Naive thymus-derived CD4-positive, alpha-beta T cell (primary cell): ENCODE measurements at places on chromosomes 13 and 19.

- no peaks in the 10 kb centered on the region for H3K27me3 ChIP-seq
- no peak for DNase-seq
- H3K27ac ChIP-seq: no peak overlapping the region
- no peak overlapping the region for H3K4me3 ChIP-seq
Measured at GRCh38 chr19:13629687-13630357, 123.5 kb upstream of the CACNA1A start.

GRCh38 chr19:13118424-13119193, 545 bp downstream of the NACC1 start:
- H3K4me3 ChIP-seq: peak overlapping the region; percentile 54
- H3K36me3 ChIP-seq: no peaks in the 10 kb centered on the region
- H3K4me1 ChIP-seq: peaks cover 25% of the 10 kb centered on the region
- DNase-seq: no peak
- no peaks in the 10 kb centered on the region for H3K27me3 ChIP-seq

DNA sequence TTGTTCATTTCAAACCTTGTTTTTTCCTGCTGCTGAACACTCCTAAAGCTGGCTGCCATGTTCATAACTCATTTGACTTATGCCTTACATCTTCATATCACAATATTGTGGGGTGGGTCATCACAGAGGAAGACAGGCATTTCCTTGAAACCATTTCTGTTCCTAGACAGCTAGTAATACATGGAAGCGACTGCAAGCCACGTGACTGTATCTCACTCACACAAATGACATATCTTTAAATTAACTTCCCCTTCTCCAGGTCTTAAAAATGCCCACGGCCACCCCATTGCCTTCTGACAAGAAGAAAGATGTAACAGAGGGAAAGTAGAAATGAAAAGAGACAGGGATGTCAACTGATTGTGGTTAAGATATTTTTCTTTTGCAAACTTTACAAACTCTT, 236.8 kb downstream of the LMO7 start:
- peaks cover 3% of the 10 kb centered on the region for H3K4me1 ChIP-seq
- no peaks in the 10 kb centered on the region for H3K36me3 ChIP-seq
- H3K27me3 ChIP-seq: no peaks in the 10 kb centered on the region
- no peak overlapping the region for H3K4me3 ChIP-seq
- H3K27ac ChIP-seq: no peak overlapping the region

- no peaks in the 10 kb centered on the region for H3K36me3 ChIP-seq
- no peaks in the 10 kb centered on the region for H3K27me3 ChIP-seq
- no peaks in the 10 kb centered on the region for H3K4me1 ChIP-seq
- no peak overlapping the region for H3K4me3 ChIP-seq
- no peak for DNase-seq
Measured at GRCh38 chr13:29480893-29481525, 114.5 kb downstream of the SLC7A1 start.

DNA sequence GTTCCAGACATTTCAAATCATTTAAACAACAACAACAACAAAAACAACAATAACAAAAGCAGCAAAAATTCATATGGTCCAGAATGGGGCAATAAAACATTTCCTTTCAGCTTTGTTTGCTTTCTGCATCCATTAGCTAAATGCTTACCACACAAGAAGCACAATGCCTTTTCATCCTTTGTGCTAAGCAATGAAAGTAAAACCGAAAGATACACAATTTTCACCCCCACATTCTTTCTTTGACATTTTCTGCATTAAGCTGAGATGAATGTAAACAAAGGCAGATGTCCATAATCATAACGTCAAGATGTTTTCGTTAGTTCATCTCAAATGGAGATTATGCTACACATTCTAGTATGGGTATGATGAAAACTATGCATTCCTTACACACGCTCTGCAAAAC, 568.5 kb downstream of the SLITRK6 start:
- no peak for DNase-seq
- no peaks in the 10 kb centered on the region for H3K27me3 ChIP-seq
- no peak overlapping the region for H3K27ac ChIP-seq
- no peak overlapping the region for H3K4me3 ChIP-seq
- H3K36me3 ChIP-seq: no peaks in the 10 kb centered on the region
- no peaks in the 10 kb centered on the region for H3K4me1 ChIP-seq

DNA sequence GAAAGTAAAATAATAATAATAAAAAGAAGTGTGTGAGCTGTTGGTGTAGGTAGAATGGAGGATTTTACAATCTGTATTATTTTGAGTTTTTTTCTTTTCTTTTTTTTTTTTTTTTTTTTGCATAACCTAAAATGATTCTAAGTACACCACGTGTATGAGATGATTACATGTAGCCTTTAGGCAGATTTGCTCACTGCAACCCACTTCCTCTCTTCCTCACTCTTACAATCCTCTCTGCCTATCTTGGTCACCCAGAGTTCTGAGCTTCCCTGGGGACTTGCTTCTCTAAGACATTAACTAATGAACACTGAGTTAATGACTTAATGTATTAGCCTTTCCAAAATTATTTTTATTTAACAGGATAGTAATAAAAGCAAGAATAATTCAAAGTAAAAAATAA, 1169.6 kb downstream of the EFNB2 start:
- H3K27ac ChIP-seq: no peak overlapping the region
- no peaks in the 10 kb centered on the region for H3K27me3 ChIP-seq
- H3K36me3 ChIP-seq: no peaks in the 10 kb centered on the region

- H3K4me3 ChIP-seq: no peak within 1 kb of the TSS
- no peak within 1 kb of the TSS for H3K27ac ChIP-seq
- no peak for DNase-seq
- H3K4me1 ChIP-seq: peaks cover 5% of the 10 kb centered on the region
- H3K36me3 ChIP-seq: no peaks in the 10 kb centered on the region
- no peaks in the 10 kb centered on the region for H3K27me3 ChIP-seq
Measured at GRCh38 chr19:48755084-48755641, at the start of gene FGF21. Gene FGF21, plus strand, starts transcription at chr19:48755524. Its CDS starts 713 bp downstream, at chr19:48756237.

- no peaks in the 10 kb centered on the region for H3K4me1 ChIP-seq
- H3K4me3 ChIP-seq: no peak overlapping the region
- no peak for DNase-seq
- H3K27me3 ChIP-seq: no peaks in the 10 kb centered on the region
Measured at GRCh38 chr13:26589754-26590153, 32.3 kb downstream of the WASF3 start.

DNA sequence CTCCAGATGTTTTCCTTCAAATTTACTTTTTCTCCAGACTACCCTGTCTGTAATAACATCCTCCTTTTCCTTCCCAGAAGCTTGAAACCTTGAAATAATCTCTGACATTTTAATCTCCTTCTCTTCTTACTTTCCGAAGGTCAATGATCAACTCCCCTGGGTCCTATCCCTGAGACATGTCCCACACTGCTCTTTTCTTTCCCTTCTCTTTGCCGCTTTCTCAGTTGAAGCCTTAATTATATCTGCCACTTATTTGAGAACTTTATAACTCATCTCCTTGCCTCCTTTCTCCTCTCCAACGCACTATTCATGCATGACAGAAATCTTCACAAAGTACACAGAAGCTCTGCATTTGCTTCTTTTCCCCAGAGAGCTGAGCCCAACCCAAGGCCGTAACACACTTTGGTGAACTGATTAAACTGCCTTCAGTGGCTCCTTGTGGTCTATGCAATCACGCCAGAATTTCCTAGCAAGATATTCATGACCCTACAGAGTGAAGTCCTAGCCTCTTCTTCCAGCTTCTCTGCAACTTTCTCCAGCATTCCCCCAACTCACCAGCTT, 9.2 kb upstream of the WASF3 start:
- H3K4me3 ChIP-seq: no peak overlapping the region
- no peak for DNase-seq
- H3K36me3 ChIP-seq: no peaks in the 10 kb centered on the region
- no peaks in the 10 kb centered on the region for H3K4me1 ChIP-seq
- H3K27ac ChIP-seq: no peak overlapping the region

DNA sequence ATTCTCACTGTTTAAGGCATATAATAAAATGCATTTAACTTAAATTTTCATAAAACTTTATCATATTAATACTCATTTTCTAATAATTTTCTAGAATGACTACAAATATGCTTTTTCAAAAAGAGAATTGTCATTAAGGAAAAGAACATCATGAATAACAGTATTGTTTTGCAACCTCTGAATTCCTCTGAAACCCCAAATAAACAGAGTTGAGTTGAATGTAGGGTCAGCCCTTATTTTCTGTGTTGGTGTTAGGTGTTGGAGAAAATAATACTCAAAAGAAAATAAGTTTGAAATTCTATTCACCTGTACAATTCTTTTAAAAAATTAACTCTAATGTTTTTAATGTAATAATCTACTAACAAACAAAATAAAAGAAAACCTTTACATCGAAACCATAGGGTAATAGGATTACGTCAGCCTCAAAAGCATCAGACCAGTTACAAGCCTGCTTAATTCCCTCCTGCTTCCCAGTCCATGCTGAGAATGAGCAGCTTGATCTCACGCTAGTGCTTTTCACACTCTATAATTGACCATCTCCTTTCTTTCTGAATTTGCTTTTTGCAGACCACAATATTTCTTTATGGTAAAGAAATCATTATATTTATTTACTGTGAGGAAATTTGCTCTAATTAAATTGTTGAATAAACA, 160.9 kb downstream of the PCDH9 start:
- H3K4me1 ChIP-seq: no peaks in the 10 kb centered on the region
- H3K27ac ChIP-seq: no peak overlapping the region
- no peaks in the 10 kb centered on the region for H3K27me3 ChIP-seq
- DNase-seq: no peak

DNA sequence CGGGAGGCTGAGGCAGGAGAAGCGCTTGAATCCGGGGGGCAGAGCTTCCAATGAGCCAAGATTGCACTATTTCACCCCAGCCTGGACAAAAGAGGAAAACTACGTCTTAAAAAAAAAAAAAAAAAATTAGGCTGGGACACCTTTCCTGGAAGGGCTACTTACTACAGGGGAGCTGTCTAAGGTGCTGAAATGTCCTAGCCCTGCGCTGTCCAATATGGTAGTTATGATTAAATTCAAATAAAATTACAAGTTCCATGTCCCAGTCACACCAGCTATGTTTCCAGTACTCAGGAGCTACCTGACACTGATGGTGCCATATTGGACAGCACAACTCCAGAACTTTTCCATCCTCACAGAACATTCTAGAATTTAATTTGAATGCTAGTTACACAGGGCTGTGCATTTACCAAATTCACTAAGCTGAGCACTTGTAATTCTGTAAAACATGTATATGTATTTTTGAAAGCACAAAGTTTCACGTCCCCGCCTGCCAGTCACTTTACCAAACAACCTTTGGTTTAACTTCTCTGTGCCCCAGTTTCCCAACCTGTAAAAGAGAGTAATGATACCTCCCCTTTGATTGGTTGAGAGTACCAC, 9.2 kb upstream of the ZSCAN22 start:
- H3K27ac ChIP-seq: no peak overlapping the region
- no peak for DNase-seq
- no peak overlapping the region for H3K4me3 ChIP-seq
- no peaks in the 10 kb centered on the region for H3K4me1 ChIP-seq
- no peaks in the 10 kb centered on the region for H3K27me3 ChIP-seq

- no peak within 1 kb of the TSS for H3K27ac ChIP-seq
- no peak within 1 kb of the TSS for H3K4me3 ChIP-seq
- H3K4me1 ChIP-seq: no peaks in the 10 kb centered on the region
- no peak for DNase-seq
- H3K36me3 ChIP-seq: no peaks in the 10 kb centered on the region
Measured at GRCh38 chr19:54257116-54257480, at the start of gene LILRB5. Gene LILRB5, minus strand, starts transcription at chr19:54257273. Its CDS starts 80 bp downstream, at chr19:54257193.

GRCh38 chr13:21361706-21362105, 97.4 kb downstream of the ZDHHC20 start:
- H3K36me3 ChIP-seq: no peaks in the 10 kb centered on the region
- no peaks in the 10 kb centered on the region for H3K27me3 ChIP-seq
- H3K27ac ChIP-seq: no peak overlapping the region
- no peaks in the 10 kb centered on the region for H3K4me1 ChIP-seq
- no peak overlapping the region for H3K4me3 ChIP-seq
- no peak for DNase-seq

DNA sequence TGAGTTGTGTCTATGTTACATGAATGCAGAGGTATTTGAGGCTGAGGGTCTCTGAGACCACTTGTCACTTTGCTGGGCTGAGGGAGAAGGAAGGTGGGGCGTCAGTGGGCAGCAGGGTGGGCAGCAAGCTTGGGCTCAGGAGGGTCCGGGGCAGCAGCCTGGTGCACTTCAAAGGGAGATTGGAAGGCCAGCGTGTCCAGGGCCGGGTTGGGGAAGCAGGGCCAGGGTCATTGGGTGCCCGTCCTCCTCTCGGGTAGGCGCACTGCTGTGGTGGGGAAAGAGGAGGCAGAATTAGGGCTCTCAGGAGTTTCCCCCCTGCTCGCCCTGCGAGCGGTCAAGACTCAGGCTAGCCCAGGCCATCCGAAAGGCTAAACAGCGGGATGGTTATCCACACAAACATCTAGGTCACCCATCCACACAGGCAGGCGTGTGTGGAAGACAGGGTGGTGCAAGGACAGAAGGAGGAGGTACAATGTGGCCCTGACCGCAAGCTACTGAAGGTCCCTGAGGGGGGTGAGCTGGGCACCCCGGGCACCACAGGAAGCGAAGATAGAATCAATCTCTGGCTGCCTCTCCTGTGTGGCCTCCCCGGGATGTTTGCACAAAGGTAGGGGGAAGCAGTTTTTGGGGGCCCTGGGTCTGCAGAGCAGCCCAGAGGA, 37.7 kb downstream of the MYO9B start:
- no peak for DNase-seq
- H3K4me1 ChIP-seq: peaks cover 8% of the 10 kb centered on the region
- H3K27ac ChIP-seq: no peak overlapping the region
- no peak overlapping the region for H3K4me3 ChIP-seq

- no peak overlapping the region for H3K4me3 ChIP-seq
- H3K27me3 ChIP-seq: no peaks in the 10 kb centered on the region
- H3K4me1 ChIP-seq: no peaks in the 10 kb centered on the region
- DNase-seq: no peak
Measured at GRCh38 chr13:48776401-48776800, 122.7 kb downstream of the CYSLTR2 start.

DNA sequence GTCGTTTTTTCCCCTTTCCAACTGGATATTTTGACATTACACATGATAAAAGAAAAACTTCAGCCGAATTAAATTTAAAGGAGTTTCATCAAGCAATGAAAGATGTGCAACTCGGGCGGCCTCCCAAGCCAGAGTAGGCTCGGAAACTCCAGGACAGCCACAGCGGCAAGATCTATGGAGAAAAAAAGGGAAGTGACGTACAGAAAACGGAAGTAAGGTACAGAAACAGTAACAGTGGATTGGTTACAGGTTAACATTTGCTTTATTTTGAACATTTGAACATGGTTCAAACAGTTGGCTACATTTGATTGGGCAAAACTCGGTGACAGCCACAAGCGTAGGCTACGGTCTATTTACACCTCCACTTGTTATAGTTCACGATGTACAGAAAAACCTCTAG, 30.5 kb upstream of the FAM124A start:
- no peak for DNase-seq
- no peak overlapping the region for H3K27ac ChIP-seq
- H3K4me1 ChIP-seq: no peaks in the 10 kb centered on the region

GRCh38 chr13:36915106-36915505, 4.9 kb downstream of the SMAD9 start:
- H3K4me1 ChIP-seq: peaks cover 3% of the 10 kb centered on the region
- H3K4me3 ChIP-seq: no peak overlapping the region
- peaks cover 6% of the 10 kb centered on the region for H3K27me3 ChIP-seq
- no peak overlapping the region for H3K27ac ChIP-seq
- no peak for DNase-seq
- no peaks in the 10 kb centered on the region for H3K36me3 ChIP-seq

- DNase-seq: no peak
- no peaks in the 10 kb centered on the region for H3K27me3 ChIP-seq
- no peak overlapping the region for H3K4me3 ChIP-seq
Measured at GRCh38 chr19:31329819-31330218, 19.4 kb downstream of the TSHZ3 start.
